Activated T-cell treated with anti-CD3 and anti-CD28 coated beads, Interleukin-2, amount 50 U/mL, for 4 hours (primary cell): ENCODE measurements at places on chromosomes 4 and X.

- DNase-seq, result no peak
Measured at GRCh38 chrX:115894087-115894486, 276.5 kb upstream of the AGTR2 start.

GRCh38 chr4:15470128-15470475, 420 bp downstream of the CC2D2A start:
- no peak for DNase-seq

DNA sequence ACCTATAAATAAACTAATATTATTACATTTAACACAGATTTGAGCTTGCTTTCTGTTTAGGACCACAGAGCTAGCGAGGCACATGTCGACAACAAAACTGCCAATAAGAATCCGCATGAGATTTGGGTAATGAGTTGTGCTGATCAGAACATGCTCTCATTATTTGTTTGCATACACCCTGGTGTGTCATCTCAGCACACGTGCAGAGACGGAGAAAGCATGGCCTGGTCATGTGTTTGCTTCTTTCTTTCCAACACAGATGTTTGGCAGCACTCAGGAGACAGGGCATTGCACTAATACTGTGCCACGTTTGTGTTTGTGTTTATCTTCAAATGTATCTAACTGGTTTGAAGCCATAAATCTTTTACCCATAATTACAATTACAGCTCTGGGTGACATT, 364.8 kb downstream of the ARAP2 start:
- DNase-seq, result no peak

- peak; percentile 18 for DNase-seq
Measured at GRCh38 chr4:150828159-150828558, 186.9 kb downstream of the LRBA start.

- DNase-seq, result no peak
Measured at GRCh38 chr4:36870121-36870520, 374.4 kb upstream of the NWD2 start.

GRCh38 chr4:52711834-52712250, 39.4 kb downstream of the ERVMER34-1 start:
- DNase-seq, result no peak

GRCh38 chrX:110920991-110921390, 125.4 kb upstream of the CHRDL1 start:
- no peak for DNase-seq

DNA sequence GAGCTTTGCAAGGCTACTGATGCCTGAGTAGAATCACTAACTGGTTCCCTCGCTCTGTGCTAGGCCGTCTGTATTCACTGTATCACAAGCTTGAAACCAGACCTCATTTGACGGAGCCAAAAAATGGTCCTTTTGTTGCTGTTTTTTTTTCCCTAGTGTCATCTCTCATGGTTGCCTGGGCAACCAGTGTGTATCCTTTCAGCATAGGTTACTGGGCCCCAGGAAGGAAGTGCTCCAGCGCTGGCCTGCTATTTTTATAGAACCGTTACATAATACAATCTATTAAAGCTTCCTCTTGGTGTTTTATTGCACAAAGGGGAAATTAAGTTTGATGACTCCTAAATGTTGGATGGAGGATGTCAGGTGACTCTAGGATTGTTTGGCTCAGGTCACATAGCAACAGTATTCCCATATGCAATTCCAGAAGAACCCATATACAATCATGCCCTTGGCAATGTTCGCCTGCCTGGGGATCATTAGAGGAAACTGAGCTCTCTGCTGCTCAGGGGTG, 220.4 kb downstream of the SPRY1 start:
- peak; percentile 6 for DNase-seq

DNA sequence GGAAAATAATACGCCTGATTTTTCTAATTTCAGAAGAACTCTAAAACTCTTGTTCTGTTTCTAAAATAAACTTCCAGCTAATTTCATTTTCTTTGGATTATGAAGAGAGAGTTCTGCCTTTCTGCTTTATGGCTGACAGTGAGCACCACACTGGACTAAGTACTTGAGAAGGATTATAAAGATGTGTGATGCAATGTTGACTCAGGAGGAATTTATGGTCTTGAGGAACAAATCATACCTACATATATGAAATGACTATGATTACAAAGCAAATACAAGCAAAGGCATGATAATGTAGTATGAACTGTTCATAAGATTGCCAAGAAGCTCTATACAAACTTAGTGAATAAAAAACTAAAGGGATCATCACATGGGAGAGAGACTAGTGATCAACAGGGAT, 13.0 kb upstream of the SLC25A5 start:
- DNase-seq, result no peak

GRCh38 chrX:54415534-54416350, 24.5 kb upstream of the TSR2 start:
- no peak for DNase-seq

DNA sequence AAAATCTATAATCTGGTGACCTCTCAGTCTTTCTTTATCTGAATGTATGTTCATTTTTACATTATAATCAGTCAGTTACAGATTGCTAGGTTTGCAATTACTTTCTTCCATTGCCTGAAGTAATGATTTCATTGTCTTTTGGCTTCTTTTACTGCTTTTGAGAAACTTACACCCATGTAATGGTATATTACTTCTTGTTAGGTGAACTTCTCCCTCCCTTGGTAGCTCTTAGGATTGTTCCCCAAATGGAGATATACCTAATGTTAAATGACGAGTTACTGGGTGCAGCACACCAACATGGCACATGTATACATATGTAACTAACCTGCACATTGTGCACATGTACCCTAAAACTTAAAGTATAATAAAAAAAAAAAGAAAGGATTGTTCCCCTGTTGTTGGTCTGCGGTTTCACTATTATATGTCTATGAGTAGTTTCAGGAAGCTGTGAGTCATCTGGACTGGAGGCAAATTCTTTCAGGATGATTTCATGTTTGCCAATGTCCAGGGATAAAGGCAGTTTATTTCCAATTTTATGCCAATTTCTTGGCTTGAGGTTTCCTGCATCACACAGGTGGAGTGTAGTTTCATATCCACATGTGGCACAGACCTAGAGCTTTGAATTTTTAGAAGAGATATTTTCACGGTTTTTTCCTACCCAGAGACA, 21.8 kb downstream of the SPANXC start:
- DNase-seq, result no peak

GRCh38 chrX:68699960-68700746, 52.7 kb downstream of the STARD8 start:
- DNase-seq, result no peak

- no peak for DNase-seq
Measured at GRCh38 chr4:157727163-157727562, 445.7 kb downstream of the GASK1B start.

DNA sequence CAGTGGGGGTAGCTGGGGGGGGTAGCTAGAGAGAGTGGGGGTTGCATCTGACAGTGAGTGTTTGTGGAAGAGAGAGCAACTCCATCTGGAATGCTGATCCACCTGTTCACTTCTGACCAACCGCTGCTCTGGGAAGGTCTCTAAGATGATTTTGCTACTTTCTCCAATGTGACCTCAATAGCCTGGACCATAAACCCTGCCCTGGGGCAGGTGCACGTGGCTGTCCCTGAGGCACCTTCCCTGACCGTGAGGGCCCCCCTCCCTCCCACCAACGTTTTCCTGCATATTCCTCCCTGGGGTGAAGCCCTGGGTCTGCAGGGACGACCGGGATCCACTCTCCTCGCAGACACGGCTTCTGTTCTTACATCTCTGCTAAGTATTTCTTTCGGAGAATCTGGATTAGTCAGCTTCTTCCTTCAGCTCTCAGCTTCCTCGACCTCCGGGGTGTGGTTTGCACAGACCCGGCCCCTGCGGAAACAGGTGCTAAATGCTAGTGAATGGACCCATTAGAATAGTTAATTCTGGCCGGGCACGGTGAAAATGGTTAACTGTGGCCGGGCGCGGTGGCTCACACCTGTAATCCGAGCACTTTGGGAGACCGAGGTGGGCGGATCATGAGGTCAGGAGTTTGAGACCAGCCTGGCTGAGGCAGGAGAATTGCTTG, 21.4 kb upstream of the PLCXD1 start:
- no peak for DNase-seq

GRCh38 chr4:106270736-106271135, 45.3 kb downstream of the TBCK start:
- DNase-seq, result no peak
